LHCN-M2 (cell line): ENCODE measurements at places on chromosomes 4 and X.

GRCh38 chrX:154486396-154487207, at the start of gene UBL4A:
UBL4A (minus strand) TSS chrX:154486615; CDS start chrX:154486584, 31 bp downstream.
- DNase-seq = no peak

DNA sequence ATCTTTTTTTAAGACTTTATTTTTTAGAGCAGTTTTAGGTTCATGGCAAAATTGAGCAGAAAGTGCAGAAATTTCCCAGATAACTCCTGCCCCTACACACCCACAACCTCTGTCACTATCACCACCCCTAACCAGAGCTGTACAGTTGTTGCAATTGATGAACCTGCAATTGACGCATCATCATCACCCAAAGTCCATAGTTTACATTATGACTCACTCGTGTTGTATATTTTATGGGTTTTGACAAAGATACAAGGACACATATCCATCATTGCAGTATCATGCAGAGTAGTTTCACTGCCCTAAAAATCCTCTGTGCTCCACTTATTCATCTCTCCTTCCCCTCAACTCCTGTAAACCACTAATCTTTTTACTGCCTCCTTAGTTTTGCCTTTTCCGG, 34.5 kb upstream of the WAS start:
- DNase-seq = peak; percentile 44

GRCh38 chrX:7143076-7143475, 4.4 kb upstream of the STS start:
- no peak for DNase-seq

GRCh38 chr4:103075435-103075893, 1.1 kb downstream of the SLC9B2 start:
- DNase-seq = peak; percentile 32

DNA sequence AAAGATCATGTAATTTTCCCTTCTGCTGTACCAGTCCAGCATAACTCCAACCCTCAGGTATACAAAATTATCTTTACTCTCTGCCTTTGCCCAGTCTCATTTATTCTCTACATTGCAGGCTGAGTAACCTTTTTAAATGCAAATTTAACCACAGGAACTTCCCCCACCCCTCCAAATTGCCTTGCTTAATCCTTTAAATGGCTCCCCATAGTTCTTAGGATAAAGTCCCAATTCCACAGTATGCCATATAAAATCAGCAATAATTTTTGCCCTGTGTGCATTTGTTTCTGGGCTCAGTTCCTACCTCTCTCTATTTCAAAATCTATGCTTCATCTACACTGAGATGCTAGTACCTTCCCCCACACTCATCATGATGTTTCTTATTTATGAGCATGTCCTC, 879.7 kb downstream of the RPA4 start:
- no peak for DNase-seq

GRCh38 chrX:115023139-115023538, 5.7 kb upstream of the IL13RA2 start:
- no peak for DNase-seq

DNA sequence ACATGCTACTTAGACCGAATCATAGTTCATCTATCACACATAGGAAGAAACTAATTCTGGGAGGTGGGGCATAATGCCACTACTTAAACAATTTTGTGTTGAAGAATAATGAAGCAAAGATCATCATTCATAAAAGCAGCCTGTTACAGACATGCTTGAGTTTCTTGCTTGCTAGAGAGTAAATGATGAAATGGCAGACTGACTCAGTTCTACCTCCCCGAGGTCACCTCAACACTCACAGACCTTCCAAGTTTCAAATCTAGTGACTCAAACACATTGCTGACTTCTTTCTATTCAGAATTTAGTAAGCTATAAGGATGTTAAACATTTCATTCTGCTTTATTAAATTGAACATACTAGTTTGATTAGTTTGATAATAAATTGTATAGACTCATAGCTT, 636.5 kb upstream of the FRG1 start:
- no peak for DNase-seq

DNA sequence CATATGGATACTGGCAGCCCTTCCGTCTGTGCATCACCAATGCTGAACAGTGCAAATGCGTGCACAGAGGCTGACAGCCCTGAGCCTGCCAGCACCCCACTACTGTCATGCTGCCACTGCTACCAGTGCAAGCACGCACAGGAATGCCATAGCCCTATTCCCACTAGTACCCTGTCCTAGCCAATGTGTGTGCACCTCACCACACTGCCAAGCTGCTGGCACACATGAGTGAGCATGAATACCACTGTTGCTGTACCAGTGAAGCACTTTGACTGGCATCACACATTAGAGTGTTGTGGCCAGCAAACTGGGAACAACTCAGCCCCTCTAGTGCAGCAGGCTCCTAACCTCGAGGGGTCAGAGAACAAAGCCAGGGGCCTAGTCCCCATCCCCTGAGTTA, 102.9 kb upstream of the PCDH10 start:
- no peak for DNase-seq

DNA sequence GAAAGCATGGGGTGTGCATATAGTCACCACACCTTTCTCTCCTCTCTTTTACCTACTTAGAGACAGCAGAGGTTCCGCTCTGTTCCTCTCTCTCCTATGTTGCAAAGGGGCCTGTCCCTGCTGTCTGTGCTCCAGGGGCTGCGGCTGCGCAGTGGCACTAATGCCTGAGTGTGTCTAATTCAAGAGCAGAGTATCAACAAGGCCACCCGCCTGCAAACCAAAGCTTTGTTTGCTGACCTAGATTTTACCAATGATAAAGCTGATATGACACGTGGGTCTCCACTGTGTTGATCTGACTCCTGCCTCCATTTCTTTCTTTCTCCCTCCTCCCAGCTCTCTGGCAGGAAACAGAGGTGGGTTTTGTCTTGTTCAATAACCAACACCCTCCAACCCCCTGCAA, 74.9 kb downstream of the NSG1 start:
- no peak for DNase-seq

DNA sequence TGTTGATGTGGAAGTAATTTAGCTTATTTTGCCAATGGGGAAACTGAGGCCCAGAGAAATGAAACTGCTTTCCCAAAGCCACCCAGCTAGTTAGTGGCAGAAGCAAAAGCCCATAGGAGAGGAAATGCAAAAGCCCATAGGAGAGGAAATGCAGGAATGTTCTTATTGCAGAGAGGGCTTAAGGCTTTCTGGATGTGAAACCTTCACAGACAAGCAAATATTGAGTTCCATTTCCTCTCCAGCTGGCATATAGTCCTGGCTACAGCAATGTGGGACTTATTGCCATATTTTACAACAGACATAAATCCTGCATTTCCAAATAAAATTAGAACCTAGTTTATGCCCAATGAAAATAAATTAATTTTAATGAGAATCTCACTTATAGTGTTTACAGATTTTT, 69.7 kb downstream of the TMEM154 start:
- no peak for DNase-seq

DNA sequence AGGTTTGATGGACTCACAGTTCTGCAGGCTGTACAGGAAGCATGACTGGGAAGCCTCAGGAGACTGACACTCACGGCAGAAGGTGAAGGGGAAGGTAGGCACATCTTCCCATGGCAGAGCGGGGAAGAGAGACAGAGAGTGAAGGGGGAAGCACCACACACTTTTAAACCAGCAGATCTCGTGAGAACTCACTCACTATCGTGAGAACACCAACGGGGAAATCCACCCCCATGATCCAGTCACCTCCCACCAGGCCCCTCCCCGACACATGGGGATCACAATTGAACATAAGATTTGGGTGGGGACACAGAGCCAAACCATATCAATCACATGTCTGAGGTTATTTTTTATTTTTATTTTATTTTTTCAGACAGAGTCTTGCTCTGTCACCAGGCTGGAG, 4.9 kb upstream of the NAT8L start:
- DNase-seq = no peak

GRCh38 chr4:115201042-115201330, 87.6 kb upstream of the NDST4 start:
- DNase-seq = no peak

DNA sequence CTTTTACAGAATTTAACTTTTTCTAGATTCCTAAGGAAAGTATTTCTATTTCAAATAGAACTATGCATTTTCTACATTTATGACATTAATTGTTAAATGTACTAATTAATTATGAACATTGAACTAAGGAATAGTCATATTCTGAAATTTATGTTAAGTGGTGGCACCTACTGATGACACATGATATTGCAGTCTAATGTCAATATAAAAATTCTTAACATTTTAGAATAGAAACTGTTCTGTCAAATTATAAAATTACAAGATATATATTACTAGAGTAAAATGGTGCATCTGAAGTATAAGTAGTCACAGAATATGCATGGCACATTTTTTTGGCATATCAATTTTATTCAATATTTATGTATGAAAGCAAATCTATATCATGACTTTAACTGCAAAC, 40.2 kb upstream of the NDNF start:
- DNase-seq = no peak

- no peak for DNase-seq
These were observed 3.5 kb upstream of the MAD2L1 start for GRCh38 chr4:120070196-120070595.

DNA sequence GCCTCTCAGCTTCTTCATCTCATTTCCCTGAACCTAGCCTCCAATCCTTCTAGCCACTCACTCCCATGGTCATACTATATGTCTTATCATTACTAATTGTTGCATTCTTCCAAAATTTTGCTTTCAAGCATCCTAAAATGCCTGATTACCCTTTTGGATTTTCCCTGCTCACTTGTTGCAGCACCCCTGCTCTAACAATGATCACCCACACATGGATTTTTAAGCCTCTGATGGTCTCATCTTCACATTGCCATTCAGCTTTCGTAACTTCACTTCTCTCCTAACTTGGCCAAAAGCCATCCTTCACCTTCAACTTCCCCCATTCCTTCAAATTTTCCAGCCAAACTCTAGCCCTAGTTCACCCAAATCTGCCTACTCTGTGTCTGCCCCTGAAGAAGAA, 33.8 kb upstream of the MGST2 start:
- DNase-seq = no peak

DNA sequence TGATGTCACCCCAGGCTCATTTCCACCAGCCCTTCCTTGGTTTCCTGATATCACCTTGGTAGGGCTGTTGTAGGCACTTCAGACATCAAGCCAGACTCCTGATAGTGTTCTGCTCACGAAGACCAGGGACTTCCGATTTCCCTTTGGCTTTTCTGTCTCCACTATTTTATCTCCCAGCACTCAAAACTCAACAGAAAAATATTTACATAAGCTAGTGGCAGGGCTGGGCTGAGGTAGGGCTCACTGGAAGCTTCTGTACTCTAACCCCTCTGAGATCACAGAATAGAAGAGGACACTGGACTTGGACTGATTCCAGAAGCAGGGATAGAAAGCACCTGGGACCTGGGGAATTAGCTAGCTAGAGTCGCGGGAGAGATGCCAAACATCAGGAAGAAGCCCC, 34.4 kb upstream of the EFNB1 start:
- DNase-seq = no peak

GRCh38 chr4:1187182-1187581, 14.8 kb upstream of the SPON2 start:
- DNase-seq = no peak

- DNase-seq = peak; percentile 56
These were observed 293.2 kb downstream of the UNC5C start for GRCh38 chr4:95255396-95256107.

GRCh38 chr4:163901319-163901718, 406.8 kb downstream of the TMA16 start:
- no peak for DNase-seq

GRCh38 chr4:5340991-5341451, 289.7 kb downstream of the STK32B start:
- DNase-seq = no peak

DNA sequence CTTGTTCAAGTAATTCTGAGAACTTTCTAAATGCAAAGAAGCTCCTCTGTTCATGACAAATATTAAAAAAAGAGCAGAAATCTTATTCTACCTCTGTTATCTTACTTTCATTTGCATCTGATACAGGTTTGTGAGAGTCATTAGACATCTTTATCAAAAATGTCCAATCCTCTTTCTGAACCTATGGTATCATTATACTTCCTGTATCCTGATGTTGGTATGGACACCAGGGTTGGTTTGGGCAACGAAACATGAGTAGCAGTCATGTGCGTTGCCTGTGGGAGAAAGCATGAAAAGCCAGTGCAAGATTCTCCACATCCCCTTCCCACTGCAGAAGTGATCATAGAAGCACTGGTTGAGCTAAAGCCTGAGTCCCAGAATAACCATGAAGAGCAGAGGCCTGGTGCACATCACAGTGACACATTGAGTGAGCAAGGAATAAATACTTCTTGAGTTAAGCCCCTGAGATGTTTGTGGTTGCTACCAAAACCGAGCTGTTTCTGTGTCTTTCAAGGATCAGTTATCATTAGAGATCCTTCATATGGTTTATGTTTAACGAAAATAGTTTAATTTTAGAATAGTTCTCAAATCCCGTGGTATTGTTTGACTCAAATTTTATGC, 197.2 kb downstream of the BANK1 start:
- DNase-seq = no peak

DNA sequence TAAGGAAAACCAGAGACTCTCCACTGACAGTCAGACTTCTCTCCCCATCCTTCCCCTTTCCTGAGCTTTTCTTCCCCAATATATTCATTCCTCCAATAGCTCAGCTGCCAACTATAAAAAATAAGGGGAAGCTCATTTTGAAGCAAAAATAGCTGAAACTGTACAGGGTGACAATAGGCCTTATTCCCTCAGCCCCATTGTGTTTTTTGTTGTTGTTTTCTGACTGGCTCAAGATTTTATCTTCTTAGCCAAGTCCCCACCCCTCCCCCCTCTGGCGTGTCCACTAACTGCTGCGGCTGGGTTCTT, 26.2 kb downstream of the PRPS1 start:
- DNase-seq = no peak

GRCh38 chr4:100098681-100099080, 91.6 kb downstream of the DDIT4L start:
- no peak for DNase-seq

GRCh38 chrX:26445288-26445687, 229.3 kb downstream of the MAGEB5 start:
- DNase-seq = no peak

DNA sequence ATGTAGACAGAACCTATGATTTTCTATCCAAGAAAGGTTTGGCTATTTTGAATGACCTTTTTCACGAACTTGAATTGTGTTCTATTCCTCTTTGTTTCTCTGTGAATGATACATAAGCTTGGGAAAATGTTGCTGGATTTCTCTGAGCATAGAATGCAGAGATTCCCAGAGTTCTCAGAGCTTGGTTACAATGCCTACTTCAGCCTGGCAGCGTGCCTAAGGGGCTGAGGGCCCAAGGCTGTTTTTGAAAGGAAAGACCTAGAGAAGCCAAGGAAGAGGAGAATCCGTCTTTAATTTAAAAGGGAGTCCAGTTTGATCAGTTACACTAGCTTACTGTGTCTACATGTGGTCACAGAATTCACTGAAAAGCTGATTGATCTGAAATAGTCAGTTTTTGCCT, 55.3 kb upstream of the CXorf51B start:
- DNase-seq = no peak

- no peak for DNase-seq
These were observed 14.4 kb upstream of the ASMTL start for GRCh38 chrX:1466971-1467561.

GRCh38 chrX:132834109-132834508, 124.3 kb downstream of the HS6ST2 start:
- DNase-seq = no peak

GRCh38 chr4:80507507-80507906, 172.0 kb downstream of the CFAP299 start:
- DNase-seq = no peak
